ENCODE measurements at places on chromosomes 12 and 14. TPM values are rescaled to one million over a fixed set of nuclear protein-coding genes. Genes with fewer than 3 reads are reported as not detected.

DNA sequence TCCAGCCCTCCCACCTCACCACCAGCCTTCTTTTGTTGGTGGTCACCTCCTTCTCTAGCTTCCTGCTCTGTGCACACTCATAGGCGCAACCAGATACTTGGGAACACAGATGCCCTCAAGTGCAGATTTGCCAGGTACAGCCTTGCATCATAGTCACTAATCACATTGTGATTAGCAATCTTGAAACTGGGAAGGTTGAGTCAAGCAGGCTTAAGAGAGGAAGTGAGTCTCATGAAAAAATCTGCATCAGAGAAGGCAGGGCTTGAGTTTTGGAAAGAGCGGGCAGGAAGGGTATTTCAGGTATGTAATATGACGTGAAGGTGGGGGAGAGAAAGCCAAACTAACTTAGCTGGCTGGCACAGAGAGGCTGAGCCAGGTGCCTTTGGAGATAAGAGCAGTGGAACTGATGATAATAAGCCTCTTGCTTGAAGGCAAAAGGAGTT lies 2.7 kb upstream of the RABGGTA start:
- H3K27ac ChIP-seq: peak overlapping the region; percentile 64
- peaks cover 49% of the 10 kb centered on the region for H3K4me1 ChIP-seq
- 0 out of 2 replicates have a peak, but pooled peaks cover 7% of the 10 kb centered on the region for H3K36me3 ChIP-seq
- no peaks in the 10 kb centered on the region for H3K27me3 ChIP-seq
- peak; percentile 93 for DNase-seq

- H3K27ac ChIP-seq: no peak overlapping the region
- no peaks in the 10 kb centered on the region for H3K27me3 ChIP-seq
- no peak for DNase-seq
- no peaks in the 10 kb centered on the region for H3K4me1 ChIP-seq
- H3K36me3 ChIP-seq: no peaks in the 10 kb centered on the region
- H3K4me3 ChIP-seq: no peak overlapping the region
These were observed 214.3 kb upstream of the CDKN3 start for GRCh38 chr14:54182419-54183045.

- peaks cover 22% of the 10 kb centered on the region for H3K4me1 ChIP-seq
- H3K27ac ChIP-seq: no peak overlapping the region
- H3K36me3 ChIP-seq: no peaks in the 10 kb centered on the region
- no peak for DNase-seq
These were observed 1.4 kb downstream of the CALCOCO1 start for GRCh38 chr12:53725824-53726223.

DNA sequence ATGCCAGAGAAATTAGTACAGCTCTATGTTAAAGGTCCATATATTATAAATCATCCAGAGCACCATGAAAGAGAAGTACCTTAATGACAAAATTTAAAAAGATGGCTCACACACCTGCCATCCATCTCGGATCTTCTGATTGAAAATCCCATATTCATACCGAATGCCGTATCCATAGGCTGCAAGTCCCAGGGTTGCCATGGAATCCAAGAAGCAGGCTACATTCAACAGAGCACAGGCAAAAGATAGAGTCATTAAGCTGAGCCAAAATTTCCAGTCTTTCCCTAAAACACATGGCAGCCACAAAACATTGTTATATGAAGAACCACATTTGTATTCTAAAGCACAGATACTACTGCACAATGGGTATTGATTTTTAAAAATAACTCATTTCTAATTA lies 12.7 kb downstream of the PYGL start:
- H3K4me1 ChIP-seq: peaks cover 6% of the 10 kb centered on the region
- H3K27me3 ChIP-seq: no peaks in the 10 kb centered on the region
- no peaks in the 10 kb centered on the region for H3K36me3 ChIP-seq
- no peak overlapping the region for H3K27ac ChIP-seq
- DNase-seq: no peak
- no peak overlapping the region for H3K4me3 ChIP-seq

TOGARAM1 gene
- total RNA-seq: 5.9 TPM

GRCh38 chr14:92926931-92927330 lies 4.0 kb downstream of the CHGA start:
- H3K27me3 ChIP-seq: no peaks in the 10 kb centered on the region
- no peak for DNase-seq
- no peaks in the 10 kb centered on the region for H3K36me3 ChIP-seq
- H3K27ac ChIP-seq: no peak overlapping the region
- H3K4me1 ChIP-seq: no peaks in the 10 kb centered on the region

GRCh38 chr12:12898911-12899511 lies 7.6 kb downstream of the GPRC5A start:
- H3K4me1 ChIP-seq: no peaks in the 10 kb centered on the region
- no peak overlapping the region for H3K27ac ChIP-seq
- no peaks in the 10 kb centered on the region for H3K27me3 ChIP-seq
- H3K4me3 ChIP-seq: no peak overlapping the region
- no peak for DNase-seq
- no peaks in the 10 kb centered on the region for H3K36me3 ChIP-seq

KIAA0586 gene
- total RNA-seq: 18.1 TPM

DNA sequence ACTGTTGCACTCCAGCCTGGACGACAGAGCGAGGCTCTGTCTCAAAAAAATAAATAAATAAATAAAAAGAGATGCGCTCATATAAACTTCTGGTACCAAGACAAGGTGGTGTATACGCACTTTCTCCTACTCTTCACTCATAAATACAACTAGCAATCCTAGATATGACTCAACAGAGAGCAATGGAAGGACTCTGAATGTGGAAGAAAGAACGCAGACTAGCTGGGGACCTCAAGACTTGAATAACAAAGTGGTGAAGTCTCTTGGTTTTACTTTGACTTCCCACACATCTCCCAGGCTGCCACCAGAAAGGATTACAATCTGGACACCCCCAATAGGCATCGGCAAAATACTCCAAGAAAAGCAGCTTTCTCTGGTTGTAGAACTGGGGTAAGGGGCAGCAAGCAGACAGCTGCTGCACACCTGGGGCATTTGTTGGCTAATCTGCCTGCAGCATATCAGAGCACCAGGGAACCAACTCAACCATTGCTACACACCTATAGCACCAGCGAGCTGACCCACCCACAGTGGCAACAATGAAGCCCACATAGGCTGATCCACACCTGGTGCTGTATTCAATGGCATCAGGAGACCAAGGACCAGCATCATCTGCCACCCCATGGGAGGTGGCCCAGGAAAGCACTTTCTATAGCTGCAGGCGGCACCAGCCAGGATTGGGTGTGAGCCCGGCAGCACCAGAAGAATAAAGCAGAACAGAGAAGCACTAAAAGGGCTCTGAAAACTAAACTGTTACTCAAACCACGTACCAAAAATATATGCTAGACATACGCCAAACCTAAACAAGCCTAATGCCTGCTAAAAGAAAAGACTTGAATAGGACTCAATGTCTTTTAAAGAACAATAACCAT lies 1231.7 kb upstream of the TMEM132C start:
- H3K27me3 ChIP-seq: no peaks in the 10 kb centered on the region
- DNase-seq: no peak
- H3K36me3 ChIP-seq: no peaks in the 10 kb centered on the region
- H3K27ac ChIP-seq: no peak overlapping the region
- H3K4me1 ChIP-seq: no peaks in the 10 kb centered on the region
- no peak overlapping the region for H3K4me3 ChIP-seq

DNA sequence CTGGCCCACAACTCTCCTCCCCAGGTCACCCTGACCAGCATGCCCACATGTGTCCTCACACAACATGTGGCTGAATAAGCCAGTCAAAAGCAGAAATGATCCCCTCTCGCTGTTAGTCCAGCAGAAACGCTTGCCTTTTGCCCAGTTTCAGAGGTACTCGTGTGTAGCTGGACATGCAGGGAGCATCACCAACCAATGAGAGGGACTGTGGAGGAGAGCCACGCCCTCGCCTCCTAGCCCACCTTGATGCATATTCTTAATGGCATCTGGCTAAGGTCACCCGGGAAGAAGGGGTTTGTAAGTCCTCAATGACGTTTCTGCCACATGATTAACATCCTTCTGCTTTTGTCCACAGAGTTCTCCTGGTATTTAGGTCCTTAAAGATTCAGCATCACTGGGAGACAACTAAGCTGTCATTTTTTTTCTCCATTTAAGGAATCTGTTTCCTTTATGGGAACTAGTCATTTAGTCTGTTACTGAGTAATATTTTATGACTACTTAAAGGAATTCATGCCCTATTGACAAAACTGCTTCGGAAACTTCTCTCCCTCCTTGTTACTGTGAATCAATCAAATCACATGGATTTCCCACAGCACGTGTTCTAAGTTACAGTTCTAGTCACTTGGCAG lies 134.0 kb downstream of the GCH1 start:
- no peak overlapping the region for H3K27ac ChIP-seq
- DNase-seq: no peak
- H3K4me3 ChIP-seq: no peak overlapping the region
- no peaks in the 10 kb centered on the region for H3K27me3 ChIP-seq

- H3K4me3 ChIP-seq: no peak overlapping the region
- DNase-seq: no peak
- no peak overlapping the region for H3K27ac ChIP-seq
- peaks cover 2% of the 10 kb centered on the region for H3K4me1 ChIP-seq
- no peaks in the 10 kb centered on the region for H3K27me3 ChIP-seq
These were observed 15.9 kb downstream of the CFAP251 start for GRCh38 chr12:121934309-121934664.
